ENCODE measurements at places on chromosomes 7 and 10. TPM values are rescaled to one million over a fixed set of nuclear protein-coding genes. Genes with fewer than 3 reads are reported as not detected.
A peak's percentile ranks its signal among the peaks of the same experiment; 100 is the strongest.

GRCh38 chr7:36794689-36795088, 70.4 kb upstream of the AOAH start:
- H3K36me3 ChIP-seq: no peaks in the 10 kb centered on the region
- H3K27ac ChIP-seq: no peak overlapping the region
- no peaks in the 10 kb centered on the region for H3K27me3 ChIP-seq
- H3K4me3 ChIP-seq: no peak overlapping the region

DNA sequence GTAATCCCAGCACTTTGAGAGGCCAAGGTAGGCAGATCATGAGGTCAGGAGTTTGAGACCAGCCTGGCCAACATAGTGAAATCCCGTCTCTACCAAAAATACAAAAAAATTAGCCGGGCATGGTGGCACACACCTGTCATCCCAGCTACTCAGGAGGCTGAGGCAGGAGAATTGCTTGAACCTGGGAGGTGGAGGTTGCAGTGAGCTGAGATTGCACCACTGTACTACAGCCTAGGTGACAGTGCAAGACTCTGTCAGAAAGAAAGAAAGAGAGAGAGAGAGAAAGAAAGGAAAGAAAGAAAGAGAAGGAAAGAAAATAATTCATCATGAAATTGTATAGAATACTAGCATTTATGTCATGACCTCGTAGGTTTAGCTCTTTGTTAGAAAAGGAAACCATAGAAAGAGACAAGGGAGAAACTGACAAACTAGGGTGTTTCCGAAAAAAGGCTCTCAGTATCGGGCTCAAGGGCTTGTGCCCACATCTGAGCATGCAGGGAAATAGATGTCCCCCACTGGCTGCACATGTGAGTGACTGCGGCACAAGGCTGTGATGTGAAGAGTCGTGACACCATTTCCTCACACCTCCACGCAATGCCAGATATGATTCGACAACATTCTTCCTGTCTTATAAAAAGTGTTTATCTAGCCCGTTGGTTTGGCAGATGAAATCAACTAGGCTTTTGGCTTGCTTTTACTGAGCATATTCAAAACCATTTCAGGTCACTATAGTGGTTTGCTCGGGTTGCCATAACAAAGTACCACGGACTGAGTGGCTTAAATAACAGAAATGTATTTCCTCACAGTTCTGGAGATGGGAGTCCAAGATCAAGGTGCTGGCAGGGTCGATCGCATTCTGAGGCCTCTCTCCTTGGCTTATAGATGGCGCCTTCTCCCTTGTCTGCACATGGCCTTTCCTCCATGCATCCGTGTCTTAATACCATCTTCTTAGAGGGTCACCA, 2.0 kb downstream of the SRGN start:
- no peaks in the 10 kb centered on the region for H3K27me3 ChIP-seq
- no peaks in the 10 kb centered on the region for H3K36me3 ChIP-seq
- peak overlapping the region; percentile 25 for H3K27ac ChIP-seq

NKX1-2 gene
- total RNA-seq: 0.07 TPM

YWHAG gene
- total RNA-seq: 351 TPM

DNA sequence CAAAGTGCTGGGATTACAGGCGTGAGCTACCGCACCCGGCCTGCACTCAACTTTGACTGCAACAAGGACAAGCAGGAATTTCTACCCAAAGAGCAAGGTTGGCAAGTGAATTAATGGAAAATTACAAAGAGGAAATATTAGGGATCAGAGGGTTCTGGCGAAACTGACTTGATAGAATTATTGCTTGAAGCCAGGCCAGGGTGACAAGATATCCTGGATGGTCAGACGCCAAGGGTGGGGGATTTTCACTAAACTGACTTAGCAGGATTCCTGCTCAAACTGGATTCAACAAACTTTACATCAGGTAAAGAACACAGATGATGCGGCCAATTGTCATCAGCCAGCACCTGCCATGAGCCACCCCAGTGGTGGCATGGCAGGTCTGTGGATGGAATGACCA, 603.6 kb upstream of the MGMT start:
- no peaks in the 10 kb centered on the region for H3K4me1 ChIP-seq
- no peak overlapping the region for H3K4me3 ChIP-seq
- no peaks in the 10 kb centered on the region for H3K27me3 ChIP-seq
- DNase-seq: no peak
- H3K27ac ChIP-seq: no peak overlapping the region
- no peaks in the 10 kb centered on the region for H3K36me3 ChIP-seq

KNDC1 gene
- total RNA-seq: 2.6 TPM

SEMA3E gene
- 3.7 TPM for total RNA-seq

All from astrocyte (in vitro differentiated cells and primary cell).